NCI-H187 (cell line): ENCODE measurements at places on chromosomes 2 and 18.

- no peak for DNase-seq
These were observed 108.0 kb upstream of the LDAH start for GRCh38 chr2:20930928-20931327.

DNA sequence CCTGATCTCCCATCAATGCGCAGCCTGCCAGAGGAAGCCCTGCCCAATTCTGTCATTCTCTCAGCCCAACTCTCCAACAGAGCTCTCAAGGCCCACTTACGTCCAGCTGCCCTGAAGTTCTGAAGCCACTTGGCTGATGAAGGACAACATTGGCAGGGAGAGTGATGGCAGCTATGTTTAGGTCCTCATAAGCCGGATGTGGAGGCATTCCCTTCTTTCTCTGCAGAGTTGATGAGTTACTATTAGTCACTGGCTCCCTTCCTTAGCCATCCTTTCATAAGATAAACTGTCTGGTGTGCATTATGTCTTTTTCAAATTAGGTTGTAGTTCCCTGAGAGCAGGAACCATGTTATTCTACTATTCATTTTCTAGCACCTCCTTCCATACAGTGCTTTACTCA, 22.5 kb upstream of the TACR1 start:
- no peak for DNase-seq

DNA sequence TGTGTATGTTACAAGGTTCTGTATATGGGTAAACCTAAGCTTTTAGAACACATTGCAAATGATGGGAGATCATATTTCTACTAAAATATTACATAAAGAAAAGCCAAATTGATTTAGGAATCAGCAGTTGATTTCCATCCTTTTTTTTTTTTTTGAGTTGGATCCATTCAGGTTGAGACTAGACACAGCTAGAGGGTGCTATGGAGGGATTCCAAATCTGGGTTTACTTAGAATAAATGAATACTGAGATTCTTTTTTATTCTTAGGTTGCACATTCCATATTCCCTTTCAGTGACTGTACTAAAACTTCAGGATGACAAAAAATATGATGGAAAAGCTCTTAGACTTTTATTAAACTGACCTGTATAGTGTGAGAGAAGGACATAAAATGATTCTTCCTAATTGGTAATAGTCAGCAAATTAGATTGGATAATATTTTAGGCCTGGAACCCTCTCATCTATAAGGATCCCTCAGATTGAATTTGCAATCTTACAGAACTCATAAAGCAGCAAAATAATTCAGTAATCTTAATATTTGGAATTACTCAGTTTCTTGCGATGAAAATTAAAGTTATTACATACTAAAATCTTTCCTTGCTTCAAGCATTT, 183.3 kb upstream of the SESTD1 start:
- no peak for DNase-seq

- no peak for DNase-seq
These were observed 1377.6 kb upstream of the PIK3C3 start for GRCh38 chr18:40577239-40577980.

GRCh38 chr2:28780496-28780895, 28.9 kb downstream of the PPP1CB start:
- no peak for DNase-seq

- DNase-seq = no peak
These were observed 416.8 kb upstream of the HS6ST1 start for GRCh38 chr2:128735296-128735960.

DNA sequence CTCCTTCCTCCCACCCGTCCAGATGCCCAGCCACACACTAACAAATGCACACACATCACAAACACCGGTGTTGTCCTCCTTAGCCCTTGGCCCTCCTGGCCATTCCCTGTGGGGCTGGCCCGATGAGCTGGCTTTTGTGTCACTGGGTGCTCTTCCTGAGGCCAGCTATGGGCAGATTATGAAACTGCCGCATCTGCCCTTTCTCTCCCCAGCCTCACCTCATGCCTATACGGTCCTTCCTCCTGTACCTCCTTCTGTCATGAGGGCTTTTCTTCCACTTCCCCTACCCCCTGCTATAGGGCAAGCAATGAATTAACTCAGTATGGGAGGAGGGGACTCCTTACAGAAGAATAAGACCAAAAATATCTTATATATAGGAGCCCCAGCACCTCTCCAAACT, 10.3 kb upstream of the INO80C start:
- DNase-seq = no peak

DNA sequence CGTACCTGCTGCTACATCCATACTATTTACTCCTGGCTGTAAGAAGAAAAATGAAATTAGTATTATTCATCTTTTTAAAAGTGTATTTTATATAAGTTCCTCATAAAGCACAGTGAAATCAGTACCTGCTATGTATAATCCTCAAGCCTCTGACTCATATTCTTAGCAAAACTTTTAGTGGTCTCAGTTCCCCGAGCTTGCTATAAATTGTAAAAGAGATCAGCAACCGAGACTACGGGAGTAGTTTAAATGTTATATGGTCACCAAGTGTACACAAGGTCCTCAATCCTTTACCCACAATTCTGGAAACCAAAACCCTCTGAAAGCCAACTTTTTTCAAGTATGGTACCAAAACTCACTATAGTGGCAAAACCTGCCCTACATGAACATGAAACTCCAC, 24.2 kb downstream of the PRPF40A start:
- no peak for DNase-seq

DNA sequence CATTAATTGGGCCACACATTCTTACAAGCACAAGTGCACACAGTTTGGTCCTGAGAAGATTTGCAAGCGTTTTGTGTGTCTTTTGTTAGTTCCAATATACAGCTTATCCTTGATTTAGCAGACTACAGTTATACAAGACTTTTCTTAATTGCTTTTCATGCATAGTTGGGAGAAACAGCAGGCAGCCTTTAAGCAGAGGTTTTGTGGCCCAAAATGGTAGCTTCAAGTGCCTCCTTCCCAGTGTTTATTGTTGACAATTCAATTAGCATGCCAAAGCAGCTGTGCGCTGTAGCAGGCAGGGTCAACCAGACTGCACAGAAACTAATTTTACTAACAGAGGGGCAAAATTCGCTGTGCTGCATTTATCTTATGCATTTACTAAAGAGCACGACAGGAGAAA, 47.5 kb downstream of the FRZB start:
- DNase-seq = peak; percentile 30

GRCh38 chr2:174874085-174874484, 109.8 kb upstream of the CHRNA1 start:
- no peak for DNase-seq

GRCh38 chr2:175690113-175690837, 311.8 kb downstream of the LNPK start:
- DNase-seq = peak; percentile 36

DNA sequence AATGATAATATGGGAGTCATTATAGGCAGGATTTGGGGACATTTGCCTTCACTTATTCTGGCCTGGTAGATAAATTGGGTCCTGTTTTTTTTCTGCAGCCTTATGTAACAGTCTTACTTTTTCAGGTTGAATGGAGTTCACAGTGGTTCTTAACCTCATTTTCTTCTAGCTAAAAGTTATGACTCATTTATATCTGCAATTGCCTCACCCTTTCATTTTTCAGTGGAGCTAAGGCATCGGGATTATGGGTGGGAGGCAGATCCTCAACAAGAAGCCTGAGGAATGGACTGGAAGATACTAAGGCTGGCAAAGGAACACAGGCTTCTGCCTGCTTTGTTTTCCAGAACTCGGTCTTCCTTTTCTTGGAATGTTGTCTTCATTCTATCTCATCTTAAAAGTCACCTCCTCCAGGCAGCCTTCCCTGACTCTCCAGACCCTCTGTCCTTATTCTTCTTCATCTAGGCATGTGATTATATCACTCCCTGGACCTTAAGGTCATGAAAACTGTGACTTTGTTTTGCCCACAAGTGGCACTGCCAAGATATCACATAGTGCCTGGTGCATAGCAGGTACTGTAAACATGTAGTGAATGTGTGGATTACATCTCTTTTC, 41.0 kb upstream of the ACSL3 start:
- DNase-seq = no peak

DNA sequence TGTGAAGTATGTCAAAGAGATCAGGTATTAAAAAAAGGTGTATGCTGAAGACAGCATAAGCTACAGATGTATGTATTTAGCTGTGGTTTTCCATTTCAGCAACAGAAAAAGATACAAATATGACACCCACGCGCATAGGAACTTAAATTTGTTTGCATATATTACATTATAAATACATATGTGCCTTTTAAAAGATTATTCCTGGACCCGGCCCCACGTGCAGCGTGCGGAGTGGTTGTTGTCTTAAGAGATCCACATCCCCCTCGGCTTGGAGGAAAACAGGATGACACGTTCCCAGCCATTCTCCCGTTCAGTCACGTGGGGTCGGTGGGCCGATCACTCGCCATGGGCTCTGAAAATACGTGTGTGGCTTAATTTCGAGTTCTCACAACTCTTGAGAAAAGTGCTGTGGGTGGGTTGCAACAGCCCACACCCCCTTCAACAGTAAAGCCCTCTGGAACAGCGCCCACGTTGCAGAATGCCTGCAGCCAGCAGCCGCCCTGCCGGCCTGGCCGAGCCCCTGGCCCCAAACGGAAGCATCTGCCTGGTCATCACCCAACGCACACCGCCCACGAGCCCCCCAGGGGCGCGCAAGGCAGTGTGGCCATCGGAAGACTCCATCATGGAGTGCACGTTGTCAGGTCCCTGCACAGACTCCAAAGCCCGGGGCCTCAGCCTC, 18.6 kb upstream of the KCNG2 start:
- no peak for DNase-seq

- no peak for DNase-seq
These were observed 1109.7 kb downstream of the LRP1B start for GRCh38 chr2:141021109-141021508.

- no peak for DNase-seq
These were observed 116.4 kb downstream of the RTP5 start for GRCh38 chr2:241985986-241986329.

GRCh38 chr18:11883153-11883552, 25.0 kb downstream of the MPPE1 start:
- no peak for DNase-seq

GRCh38 chr2:112879491-112880041, 31.4 kb upstream of the IL37 start:
- no peak for DNase-seq

DNA sequence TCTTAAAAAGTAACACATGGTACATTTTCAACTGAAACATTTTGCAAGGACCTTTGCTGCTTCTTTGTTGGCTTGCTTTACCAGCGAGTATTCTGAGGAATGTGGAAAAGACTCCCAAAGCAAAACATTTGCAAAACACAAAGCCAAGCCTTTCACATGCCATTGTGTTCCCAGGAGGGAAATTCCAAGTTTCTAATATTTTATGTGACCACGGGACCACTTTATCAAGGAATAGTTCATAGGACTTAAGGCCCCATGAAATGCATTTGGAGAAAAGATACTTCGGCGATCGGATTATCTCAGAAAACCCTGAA, 26.2 kb downstream of the CYP27C1 start:
- no peak for DNase-seq

DNA sequence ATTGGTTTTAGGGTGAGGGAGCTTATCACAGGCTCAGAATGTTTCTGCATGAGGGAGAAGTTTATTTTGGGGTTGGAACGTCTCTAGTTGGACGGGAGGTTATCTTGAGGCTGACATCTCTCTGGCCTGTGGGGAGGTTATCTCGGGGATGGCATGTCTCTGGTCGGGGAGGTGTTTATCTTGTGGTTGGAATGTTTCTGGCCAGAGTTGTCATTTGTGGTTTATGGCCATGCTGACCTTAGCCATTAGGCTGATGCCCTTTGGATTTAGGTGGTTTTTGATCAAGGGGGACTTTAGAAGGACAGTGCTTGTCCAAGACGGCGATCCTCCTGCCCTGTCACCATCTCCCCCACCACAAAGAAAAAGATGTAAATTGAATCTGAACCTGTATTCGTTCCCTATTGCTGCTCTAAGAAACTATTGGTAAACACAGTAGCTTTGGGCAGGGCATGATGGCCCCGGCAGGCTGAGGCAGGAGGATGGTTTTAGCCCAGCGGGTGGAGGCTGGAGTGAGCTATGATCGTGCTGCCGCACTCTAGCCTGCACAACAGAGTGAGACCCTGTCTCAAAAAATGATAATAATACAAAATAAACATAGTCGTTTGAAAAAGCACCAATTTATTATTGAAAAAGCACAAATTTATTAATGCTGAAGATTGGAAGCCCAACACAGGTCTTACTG, 17.8 kb upstream of the MPPE1 start:
- DNase-seq = no peak

DNA sequence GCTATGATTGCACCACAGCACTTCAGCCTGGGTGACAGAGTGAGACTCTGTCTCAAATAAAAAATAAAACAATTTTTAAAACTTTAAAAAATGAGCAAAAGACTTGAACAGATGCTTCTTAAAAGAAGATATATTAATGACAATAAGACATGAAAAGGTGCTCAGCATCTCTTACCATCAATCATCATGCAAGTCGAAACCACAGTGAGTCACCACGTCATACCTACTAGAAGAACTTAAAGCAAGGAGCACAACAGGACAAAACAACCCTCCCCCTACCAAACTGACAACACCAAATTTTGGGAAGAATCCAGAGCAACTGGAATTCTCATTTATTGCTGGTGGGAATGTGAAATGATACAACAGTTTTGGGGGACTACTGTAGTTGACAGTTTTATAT, 251.6 kb downstream of the BCL2 start:
- DNase-seq = no peak

- DNase-seq = no peak
These were observed 24.5 kb upstream of the PEX13 start for GRCh38 chr2:60992985-60993392.

DNA sequence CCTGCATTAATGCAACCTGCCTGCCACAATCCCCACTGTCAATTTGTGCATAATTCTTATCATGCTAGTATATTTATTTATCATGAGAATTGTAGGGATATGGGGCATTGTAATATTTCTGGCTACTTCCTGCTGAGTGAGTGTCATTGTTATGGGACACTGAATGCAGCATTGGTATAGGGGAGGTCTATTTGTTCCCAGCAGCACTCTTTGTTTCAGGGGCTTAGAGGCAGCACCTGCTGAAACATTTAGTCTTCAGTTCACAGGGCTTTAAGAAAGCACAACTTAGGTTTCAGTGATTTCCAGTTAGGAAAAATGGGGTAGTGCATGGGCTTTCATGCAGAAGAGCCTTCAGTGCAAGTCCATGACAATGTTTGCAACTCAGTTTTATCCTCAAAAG, 23.6 kb downstream of the SULT1C3 start:
- DNase-seq = no peak

- DNase-seq = no peak
These were observed 218.8 kb upstream of the NRP2 start for GRCh38 chr2:205463466-205464025.

DNA sequence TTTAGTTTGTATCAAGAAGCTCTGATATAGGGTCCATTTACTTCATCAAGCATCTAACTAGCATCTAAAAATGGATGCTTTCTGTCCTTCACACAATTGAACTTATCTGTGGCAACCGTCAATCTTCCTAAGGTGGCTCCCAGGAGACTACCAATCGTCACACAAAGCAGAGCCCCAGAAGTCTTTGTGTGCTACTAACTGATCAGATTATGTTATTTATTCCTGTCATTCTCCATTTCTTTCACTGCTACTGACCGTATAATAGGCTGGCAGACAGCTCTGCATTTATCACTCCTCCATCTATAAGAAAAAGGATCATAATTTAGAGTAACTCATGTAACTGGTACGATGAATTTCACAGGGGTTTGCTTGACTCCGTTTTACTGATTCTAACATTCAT, 585.0 kb upstream of the NXPH2 start:
- DNase-seq = no peak

- DNase-seq = no peak
These were observed 65.1 kb downstream of the MRPS9 start for GRCh38 chr2:105102963-105103421.
